ENCODE measurements at places on chromosomes 5 and 9. TPM values are rescaled to one million over a fixed set of nuclear protein-coding genes. Genes with fewer than 3 reads are reported as not detected.

The BAAT gene
- 13.9 TPM for total RNA-seq

DNA sequence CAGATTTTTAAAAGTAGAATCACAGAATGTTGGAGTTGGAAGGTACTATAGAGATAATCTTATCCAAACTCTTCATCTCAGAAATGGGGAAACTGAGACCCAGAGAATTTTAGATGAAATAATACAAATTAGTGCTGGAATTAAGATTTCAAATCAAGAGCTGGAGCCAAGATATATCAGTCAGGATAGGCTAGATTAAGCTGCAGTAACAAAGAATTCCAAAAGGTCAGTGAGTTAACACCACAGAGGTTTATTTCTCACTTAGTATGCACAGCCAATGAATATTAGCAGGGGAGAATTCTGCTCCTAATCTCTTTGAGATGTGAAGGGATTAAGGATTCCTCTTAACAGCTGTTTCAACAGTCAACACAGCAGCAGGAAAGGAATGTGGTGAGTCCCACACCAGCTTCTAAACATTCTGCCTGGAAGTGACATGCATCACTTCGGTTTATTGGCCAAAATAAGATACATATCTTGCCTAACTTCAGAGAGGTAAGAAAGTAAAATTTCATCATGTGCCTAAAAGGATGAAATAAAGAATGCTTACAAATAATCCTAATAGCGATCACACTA, 136.8 kb downstream of the FRMD3 start:
- H3K4me1 ChIP-seq, result no peaks in the 10 kb centered on the region
- no peak for DNase-seq
- H3K4me3 ChIP-seq, result no peak overlapping the region
- H3K27ac ChIP-seq, result no peak overlapping the region
- no peaks in the 10 kb centered on the region for H3K27me3 ChIP-seq

DNA sequence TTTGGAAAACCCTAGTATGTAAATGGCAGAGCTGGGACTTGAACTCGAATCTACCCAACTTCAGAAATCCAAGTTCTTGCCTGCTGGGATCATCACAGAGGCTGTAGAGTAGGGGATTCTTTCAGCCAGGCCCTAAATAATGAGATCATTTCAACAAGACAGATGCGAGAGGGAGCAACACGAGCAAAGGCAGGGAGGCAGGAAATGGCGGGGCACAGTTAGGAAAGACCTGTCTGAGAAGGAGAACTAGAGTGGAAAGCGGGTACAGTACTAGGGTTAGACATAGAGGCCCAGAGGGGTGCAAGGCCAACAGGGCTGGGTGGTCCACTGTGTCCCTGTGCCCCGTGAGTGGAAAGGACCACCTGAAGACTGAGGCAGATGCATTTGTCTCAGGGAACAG, 46.1 kb downstream of the MVB12B start:
- no peaks in the 10 kb centered on the region for H3K36me3 ChIP-seq
- no peak for DNase-seq
- no peak overlapping the region for H3K4me3 ChIP-seq
- H3K27me3 ChIP-seq, result no peaks in the 10 kb centered on the region
- no peaks in the 10 kb centered on the region for H3K4me1 ChIP-seq
- no peak overlapping the region for H3K27ac ChIP-seq

The NKD2 gene
- 2.4 TPM for total RNA-seq

GRCh38 chr5:36536616-36537005, 69.8 kb upstream of the SLC1A3 start:
- no peaks in the 10 kb centered on the region for H3K27me3 ChIP-seq
- no peak overlapping the region for H3K4me3 ChIP-seq
- no peak for DNase-seq
- no peaks in the 10 kb centered on the region for H3K36me3 ChIP-seq
- no peak overlapping the region for H3K27ac ChIP-seq
- no peaks in the 10 kb centered on the region for H3K4me1 ChIP-seq

- H3K27ac ChIP-seq, result no peak overlapping the region
- no peaks in the 10 kb centered on the region for H3K36me3 ChIP-seq
- H3K4me1 ChIP-seq, result peaks cover 6% of the 10 kb centered on the region
- H3K4me3 ChIP-seq, result no peak overlapping the region
- DNase-seq, result no peak
- H3K27me3 ChIP-seq, result no peaks in the 10 kb centered on the region
These were observed 197.4 kb downstream of the CSNK1G3 start for GRCh38 chr5:123709422-123709821.

The PCDHGC5 gene
- total RNA-seq, result 0.98 TPM

DNA sequence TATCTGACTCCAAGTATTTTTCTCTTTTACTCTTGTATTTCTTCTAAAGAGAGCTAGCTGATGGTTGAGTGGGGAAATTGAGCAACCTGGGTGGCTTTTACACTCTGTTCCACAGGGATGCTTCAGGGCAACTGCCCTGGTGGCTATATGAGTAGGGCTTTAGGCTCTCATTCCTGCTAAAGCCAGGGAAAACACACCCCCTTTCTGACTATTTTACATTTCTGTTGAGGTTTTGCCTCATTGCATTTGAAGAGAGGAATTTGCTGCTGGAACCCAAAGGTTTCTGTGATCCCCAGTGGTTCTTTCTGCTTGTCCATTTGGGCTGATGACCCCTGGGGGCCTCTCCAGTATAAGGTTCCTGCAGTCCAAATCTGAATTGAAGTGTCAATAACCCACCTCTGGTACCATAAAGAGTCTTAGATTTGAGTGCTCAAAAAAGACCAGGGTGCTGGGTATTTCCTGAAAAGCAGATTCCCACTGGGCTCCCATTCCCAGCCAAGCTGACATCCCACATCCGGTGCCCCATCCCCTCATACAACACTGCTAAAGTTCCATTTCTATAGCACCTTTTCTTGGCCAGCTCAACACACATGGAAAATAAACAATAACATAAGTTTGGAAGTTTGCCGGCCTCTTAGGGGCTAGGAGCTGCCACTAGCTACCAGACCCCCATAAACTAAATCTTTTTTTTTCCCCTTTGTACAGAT, 59.5 kb downstream of the PAPPA start:
- no peak for DNase-seq
- no peak overlapping the region for H3K27ac ChIP-seq
- H3K36me3 ChIP-seq, result no peaks in the 10 kb centered on the region
- H3K4me3 ChIP-seq, result no peak overlapping the region

DNA sequence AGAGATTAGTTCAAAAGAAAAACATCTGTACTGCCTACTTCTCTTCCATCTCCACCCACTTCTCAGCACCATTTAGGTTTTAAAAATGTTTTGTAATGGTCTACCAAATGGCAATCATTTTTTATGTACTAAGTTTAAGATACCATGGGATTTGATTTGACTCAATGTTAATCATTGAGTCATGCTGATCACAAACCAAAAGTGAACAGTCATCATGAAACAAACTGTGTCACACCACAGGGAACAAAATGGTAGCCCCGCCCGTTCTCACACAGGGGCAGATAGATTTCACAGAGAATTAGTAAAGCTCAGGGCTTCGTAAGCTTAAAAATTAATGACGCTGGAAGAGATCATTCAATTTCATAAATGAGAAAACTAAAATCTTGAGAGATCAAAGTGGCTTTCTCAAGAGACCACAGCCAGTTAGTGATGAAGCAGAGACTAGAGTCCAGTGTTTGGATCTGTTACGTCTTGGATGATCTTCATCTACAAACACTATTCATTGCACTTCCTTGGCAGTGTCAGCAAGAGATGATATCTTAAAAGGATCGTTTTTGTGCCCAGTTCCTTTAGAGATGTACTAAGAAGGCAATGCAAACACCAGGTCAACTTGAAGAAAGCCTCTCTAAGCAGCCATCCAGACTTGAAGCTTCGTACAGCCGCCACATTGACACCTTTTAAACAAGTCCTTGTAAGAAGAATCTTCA, 33.9 kb upstream of the TRIO start:
- H3K27me3 ChIP-seq, result no peaks in the 10 kb centered on the region
- H3K27ac ChIP-seq, result no peak overlapping the region
- no peak overlapping the region for H3K4me3 ChIP-seq
- H3K4me1 ChIP-seq, result no peaks in the 10 kb centered on the region
- no peaks in the 10 kb centered on the region for H3K36me3 ChIP-seq
- no peak for DNase-seq

The DNLZ gene
- 10.5 TPM for total RNA-seq

DNA sequence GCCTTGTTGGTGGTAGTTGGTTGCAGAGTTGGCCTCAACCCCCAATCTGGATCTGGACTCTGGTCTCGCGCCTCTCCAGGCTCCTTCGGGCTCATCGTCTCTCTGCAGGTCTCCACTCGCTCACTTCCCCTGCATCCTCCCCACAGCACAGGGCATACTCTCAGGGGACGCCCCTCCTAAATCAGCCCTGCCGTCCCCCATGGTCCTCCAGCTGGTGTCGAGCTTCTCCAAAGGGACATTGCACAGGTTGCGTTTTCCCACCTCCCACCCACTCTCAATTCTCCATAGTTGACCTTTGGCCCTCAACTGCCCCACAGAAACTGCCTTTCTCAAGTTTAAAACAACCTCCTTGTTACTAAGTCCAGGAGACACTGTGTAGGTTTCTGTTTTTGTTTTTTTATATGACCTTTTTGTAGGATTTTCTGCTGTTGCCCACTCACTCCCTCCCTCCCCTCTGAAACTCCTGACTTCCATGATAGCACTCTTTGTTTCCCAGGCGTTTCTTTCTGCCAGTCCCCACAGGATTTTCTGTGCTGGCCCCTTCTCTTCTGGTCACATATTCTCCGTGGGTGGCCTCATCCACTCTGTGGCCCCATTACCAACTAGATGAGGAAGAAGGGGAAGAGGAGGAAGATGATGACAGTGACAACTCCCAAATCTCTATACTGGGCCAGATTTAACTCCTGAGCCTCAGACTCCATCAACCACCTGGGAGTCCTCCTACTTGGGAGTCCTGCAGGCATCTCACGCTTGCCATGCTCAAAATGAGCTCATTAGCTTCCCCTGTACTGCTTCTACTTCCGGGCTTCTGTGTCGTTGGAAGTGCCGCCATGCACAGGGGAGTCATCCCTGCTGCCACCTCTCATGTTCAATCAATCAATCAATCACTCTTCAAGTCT, 50.3 kb downstream of the ALG2 start:
- no peaks in the 10 kb centered on the region for H3K4me1 ChIP-seq
- H3K36me3 ChIP-seq, result no peaks in the 10 kb centered on the region
- DNase-seq, result no peak

The WDR38 gene
- total RNA-seq, result not detected

GRCh38 chr5:4080370-4080769, 484.7 kb downstream of the IRX1 start:
- no peak for DNase-seq
- no peak overlapping the region for H3K27ac ChIP-seq
- peaks cover 13% of the 10 kb centered on the region for H3K27me3 ChIP-seq
- H3K4me1 ChIP-seq, result no peaks in the 10 kb centered on the region
- no peaks in the 10 kb centered on the region for H3K36me3 ChIP-seq
